ENCODE measurements at places on chromosomes 6 and 20. TPM values are rescaled to one million over a fixed set of nuclear protein-coding genes. Genes with fewer than 3 reads are reported as not detected.

GRCh38 chr6:98929498-98930060, 18.2 kb downstream of the FBXL4 start:
- no peak for DNase-seq
- H3K36me3 ChIP-seq, result peaks cover 3% of the 10 kb centered on the region
- H3K4me1 ChIP-seq, result peaks cover 3% of the 10 kb centered on the region
- no peaks in the 10 kb centered on the region for H3K27me3 ChIP-seq
- no peak overlapping the region for H3K4me3 ChIP-seq

DNA sequence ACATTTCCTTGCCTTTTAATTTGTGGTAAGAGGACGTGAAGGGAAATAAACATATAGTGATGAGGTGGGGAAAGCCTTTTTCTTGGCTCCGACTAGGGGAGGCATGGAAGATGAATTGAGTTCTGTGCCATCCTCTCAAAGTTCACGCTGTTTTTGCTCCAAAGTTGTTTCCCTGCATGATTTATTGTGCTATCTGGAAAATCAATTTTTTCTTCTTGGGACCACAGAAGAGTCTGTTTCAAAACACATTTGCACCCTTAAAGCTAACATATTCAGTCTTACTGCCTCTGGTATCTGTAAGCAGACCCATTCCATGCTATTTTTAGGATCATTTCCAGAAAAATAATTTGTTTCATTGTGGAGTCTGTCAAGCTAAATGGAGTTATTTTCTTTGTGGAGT, 57.6 kb upstream of the KCNG1 start:
- H3K4me3 ChIP-seq, result no peak overlapping the region
- peaks cover 68% of the 10 kb centered on the region for H3K27me3 ChIP-seq
- no peaks in the 10 kb centered on the region for H3K4me1 ChIP-seq
- no peak overlapping the region for H3K27ac ChIP-seq

The HLA-DPB1 gene
- total RNA-seq, result 2.7 TPM

The CD93 gene
- 0.02 TPM for total RNA-seq

The TMEM244 gene
- not detected for total RNA-seq

DNA sequence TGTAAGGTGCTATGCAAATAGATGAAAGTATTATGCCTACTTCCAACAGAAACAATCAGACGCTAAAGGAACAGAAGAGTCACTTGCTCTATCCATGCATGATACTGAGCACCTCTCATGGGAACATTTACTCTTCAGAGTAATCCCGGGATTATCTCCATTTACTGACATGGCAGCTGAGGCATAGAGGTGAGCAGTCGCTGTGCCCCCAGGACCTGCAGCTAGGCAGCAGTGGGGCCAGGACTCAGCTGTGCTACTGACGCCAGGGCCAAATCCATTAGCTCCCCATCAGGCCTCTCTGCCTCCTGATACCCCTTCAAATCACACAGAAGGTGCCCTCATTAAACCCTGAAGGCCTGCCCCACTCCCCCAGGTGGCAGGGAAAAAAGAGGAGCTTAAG, 51.9 kb downstream of the TRAM2 start:
- peaks cover 30% of the 10 kb centered on the region for H3K4me1 ChIP-seq
- H3K36me3 ChIP-seq, result peaks cover 9% of the 10 kb centered on the region
- no peak for DNase-seq
- H3K27me3 ChIP-seq, result no peaks in the 10 kb centered on the region
- H3K27ac ChIP-seq, result no peak overlapping the region

- no peaks in the 10 kb centered on the region for H3K36me3 ChIP-seq
- no peaks in the 10 kb centered on the region for H3K4me1 ChIP-seq
- no peaks in the 10 kb centered on the region for H3K27me3 ChIP-seq
- H3K4me3 ChIP-seq, result no peak overlapping the region
- DNase-seq, result no peak
- H3K27ac ChIP-seq, result no peak overlapping the region
Measured at GRCh38 chr6:170075659-170076223, 215.1 kb downstream of the DLL1 start.

GRCh38 chr6:169363590-169363989, 109.9 kb upstream of the THBS2 start:
- DNase-seq, result peak; percentile 18
- no peaks in the 10 kb centered on the region for H3K36me3 ChIP-seq
- H3K27ac ChIP-seq, result no peak overlapping the region

DNA sequence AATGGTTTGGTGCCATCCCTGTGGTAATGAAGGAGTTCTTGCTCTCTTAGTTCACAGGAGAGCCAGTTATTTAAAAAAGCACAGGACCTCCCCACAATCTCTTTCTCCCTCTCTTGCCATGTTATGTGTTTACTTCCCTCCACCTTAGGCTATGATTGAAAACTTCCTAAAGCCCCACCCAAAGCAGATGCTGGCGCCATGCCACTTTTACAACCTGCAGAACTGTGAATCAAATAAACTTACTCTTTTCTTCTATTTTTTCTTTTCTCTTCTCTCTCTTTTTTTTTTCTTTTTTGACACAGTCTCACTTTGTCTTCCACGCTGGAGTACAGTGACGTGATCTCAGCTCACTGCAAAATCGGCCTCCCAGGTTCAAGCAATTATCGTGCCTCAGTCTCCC, 508.4 kb upstream of the EPHA7 start:
- DNase-seq, result no peak
- H3K36me3 ChIP-seq, result no peaks in the 10 kb centered on the region
- no peak overlapping the region for H3K27ac ChIP-seq

DNA sequence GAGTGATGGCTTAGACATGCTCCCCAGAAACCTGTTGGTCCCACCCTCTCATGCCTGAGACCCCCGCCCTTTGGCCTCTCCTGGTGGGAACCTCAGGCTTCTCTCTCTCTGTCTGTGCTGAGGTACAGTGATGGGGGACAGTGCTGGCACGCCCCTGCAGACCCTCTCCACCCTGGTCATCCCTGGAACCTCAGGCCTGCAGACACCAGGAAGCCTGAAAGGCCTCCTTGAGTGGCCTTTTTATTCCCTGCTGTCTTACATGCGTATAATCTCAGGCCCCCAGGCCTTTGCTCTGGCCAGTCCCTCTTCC, 78.5 kb upstream of the MAFB start:
- no peak overlapping the region for H3K4me3 ChIP-seq
- DNase-seq, result no peak
- no peak overlapping the region for H3K27ac ChIP-seq
- H3K27me3 ChIP-seq, result peaks cover 7% of the 10 kb centered on the region
- no peaks in the 10 kb centered on the region for H3K36me3 ChIP-seq
- no peaks in the 10 kb centered on the region for H3K4me1 ChIP-seq

DNA sequence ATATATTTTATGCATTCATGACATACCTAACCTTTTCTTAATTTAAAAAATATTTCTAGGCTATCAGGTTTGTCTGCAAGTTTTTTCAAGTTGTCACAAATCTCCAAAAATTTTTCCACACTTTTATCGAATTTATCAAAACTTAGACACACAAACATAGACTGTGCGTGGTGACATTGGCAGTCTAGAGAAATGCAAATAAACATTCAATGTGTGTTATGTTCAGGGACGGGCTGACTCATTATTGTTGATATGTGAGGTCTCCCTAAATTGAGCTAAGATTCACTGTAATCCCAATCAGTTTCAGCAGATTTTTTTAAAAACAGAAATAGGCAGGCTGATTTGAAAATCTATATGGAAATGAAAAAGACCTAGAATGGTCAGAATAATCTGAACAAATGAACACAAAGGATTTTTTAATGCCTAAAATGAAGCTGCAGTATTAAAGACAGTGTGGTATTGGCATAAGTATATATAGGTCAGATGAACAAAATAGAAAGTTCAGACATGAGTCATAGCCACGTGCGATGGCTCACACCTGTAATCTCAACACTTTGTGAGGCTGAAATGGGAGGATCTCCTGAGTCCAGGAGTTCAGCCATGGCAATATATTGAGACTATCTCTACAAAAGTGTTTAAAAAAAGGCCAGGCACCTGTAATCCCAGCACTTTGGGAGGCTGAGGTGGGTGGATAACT, 19.2 kb downstream of the BLTP3A start:
- no peak overlapping the region for H3K27ac ChIP-seq
- peaks cover 13% of the 10 kb centered on the region for H3K4me1 ChIP-seq
- no peaks in the 10 kb centered on the region for H3K27me3 ChIP-seq
- no peaks in the 10 kb centered on the region for H3K36me3 ChIP-seq

GRCh38 chr6:170402318-170403040, 95.9 kb downstream of the FAM120B start:
- H3K4me1 ChIP-seq, result peaks cover 39% of the 10 kb centered on the region
- H3K27me3 ChIP-seq, result no peaks in the 10 kb centered on the region
- H3K27ac ChIP-seq, result peak overlapping the region; percentile 98
- H3K4me3 ChIP-seq, result no peak overlapping the region
- DNase-seq, result no peak

DNA sequence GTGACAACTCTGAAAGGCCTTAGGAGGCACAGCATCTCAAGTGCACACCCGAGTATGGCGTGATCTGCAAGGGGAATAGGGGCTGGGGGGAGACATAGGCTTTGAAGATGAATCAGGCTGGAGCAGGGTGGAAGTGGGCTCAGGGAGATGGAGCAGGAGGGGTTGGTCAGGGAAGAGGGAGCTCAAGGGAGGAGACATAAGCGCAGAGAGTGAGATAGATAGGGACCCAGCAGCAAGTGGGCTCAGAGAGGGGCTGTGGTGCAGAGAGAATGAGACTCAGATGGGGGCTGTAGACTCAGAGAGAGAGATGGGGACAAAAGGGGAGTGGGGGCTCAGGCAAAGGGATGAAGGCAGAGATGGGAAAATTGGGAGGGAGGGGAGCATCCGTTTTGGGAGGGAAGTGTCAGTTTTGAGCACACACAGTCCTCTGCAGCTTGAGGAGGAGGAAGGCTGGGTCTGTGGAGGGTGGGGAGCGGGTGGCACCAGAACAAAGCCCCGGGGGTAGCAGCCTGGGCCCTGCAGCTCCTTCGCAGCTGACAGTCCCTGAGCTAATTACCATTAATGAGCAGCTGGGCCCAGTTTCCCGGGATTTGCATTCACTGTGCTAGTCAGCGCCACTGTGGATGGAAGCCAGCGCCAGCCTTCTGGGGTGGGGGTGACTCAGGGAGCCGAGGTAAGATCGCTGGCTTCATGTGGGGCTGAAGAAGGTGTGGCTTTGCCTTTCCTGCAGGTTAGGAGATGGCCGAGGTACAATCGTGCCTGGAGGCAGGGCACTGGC, 18.7 kb downstream of the SRXN1 start:
- no peaks in the 10 kb centered on the region for H3K36me3 ChIP-seq
- H3K4me1 ChIP-seq, result no peaks in the 10 kb centered on the region
- DNase-seq, result no peak
- H3K27ac ChIP-seq, result no peak overlapping the region
- no peak overlapping the region for H3K4me3 ChIP-seq
- peaks cover 4% of the 10 kb centered on the region for H3K27me3 ChIP-seq

- H3K36me3 ChIP-seq, result no peaks in the 10 kb centered on the region
- H3K4me1 ChIP-seq, result no peaks in the 10 kb centered on the region
- H3K27me3 ChIP-seq, result no peaks in the 10 kb centered on the region
- no peak overlapping the region for H3K27ac ChIP-seq
Measured at GRCh38 chr20:29741894-29742698, 1515.4 kb upstream of the DEFB115 start.

DNA sequence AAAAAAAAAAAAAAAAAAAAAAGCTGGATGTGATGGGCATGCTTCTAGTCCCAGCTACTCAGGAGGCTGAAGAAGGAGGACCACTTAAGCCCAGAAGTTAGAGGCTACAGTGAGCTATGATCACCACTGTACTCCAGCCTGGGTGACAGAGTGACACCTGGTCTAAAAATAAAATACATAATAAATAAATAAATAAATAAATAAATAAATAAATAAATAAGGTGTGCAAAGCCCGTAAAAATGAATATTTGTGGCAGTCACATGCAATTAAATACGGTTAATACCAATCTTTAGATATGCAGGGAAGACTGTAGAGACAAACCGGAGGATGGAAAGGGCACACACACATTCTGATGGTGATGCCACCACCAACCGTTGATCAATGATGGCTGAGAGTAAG, 26.2 kb downstream of the IL22RA2 start:
- no peak overlapping the region for H3K4me3 ChIP-seq
- H3K27me3 ChIP-seq, result no peaks in the 10 kb centered on the region
- H3K36me3 ChIP-seq, result no peaks in the 10 kb centered on the region
- DNase-seq, result no peak
- no peaks in the 10 kb centered on the region for H3K4me1 ChIP-seq
- H3K27ac ChIP-seq, result no peak overlapping the region

- H3K4me1 ChIP-seq, result no peaks in the 10 kb centered on the region
- DNase-seq, result no peak
- H3K27me3 ChIP-seq, result no peaks in the 10 kb centered on the region
- no peak overlapping the region for H3K27ac ChIP-seq
- H3K36me3 ChIP-seq, result no peaks in the 10 kb centered on the region
- H3K4me3 ChIP-seq, result no peak overlapping the region
Measured at GRCh38 chr20:12916699-12917098, 92.1 kb upstream of the SPTLC3 start.

DNA sequence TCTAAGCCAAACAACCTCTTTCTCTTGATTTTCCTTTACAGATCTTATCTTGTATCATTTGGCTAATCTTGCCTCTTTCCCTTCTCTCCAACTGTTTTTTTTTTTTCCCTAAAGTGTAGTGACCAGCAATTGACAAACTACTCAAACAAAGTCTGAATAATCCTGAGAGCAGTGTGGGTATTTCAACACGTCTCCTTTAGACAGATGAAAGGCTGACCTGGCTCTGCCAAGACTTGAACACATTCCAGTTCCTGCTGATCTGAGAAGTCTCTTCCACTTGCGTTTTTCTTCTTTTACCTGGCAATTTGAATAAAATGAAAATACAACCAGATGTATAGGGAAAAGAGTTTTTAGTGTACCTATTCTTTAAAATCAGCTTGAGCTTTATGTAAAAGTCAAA, 168.4 kb downstream of the GJA10 start:
- H3K4me3 ChIP-seq, result no peak overlapping the region
- H3K27ac ChIP-seq, result no peak overlapping the region
- no peaks in the 10 kb centered on the region for H3K36me3 ChIP-seq
- no peaks in the 10 kb centered on the region for H3K4me1 ChIP-seq
- DNase-seq, result no peak

The CYP24A1 gene
- total RNA-seq, result 0.73 TPM

The DLL1 gene
- total RNA-seq, result 1.6 TPM

DNA sequence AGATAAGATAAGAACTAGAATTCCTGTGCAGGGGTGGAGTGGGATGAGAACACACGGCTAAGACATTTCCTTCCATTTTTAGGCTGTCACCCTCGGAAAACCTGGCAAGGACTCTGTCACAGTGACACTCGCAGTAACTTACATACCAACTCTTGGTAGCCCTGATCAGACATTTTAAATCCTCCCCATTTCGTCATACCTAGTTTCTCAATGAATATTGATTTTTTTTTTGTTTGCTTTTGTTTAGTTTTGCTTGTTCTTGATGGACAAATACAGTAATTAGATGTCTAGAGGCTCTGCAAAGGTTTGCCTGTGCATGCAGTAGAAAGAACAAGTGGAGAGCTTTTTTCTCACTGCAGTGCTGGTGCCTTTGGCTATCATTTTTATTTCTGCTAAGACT, 213.0 kb upstream of the FAM83B start:
- H3K36me3 ChIP-seq, result no peaks in the 10 kb centered on the region
- no peak overlapping the region for H3K4me3 ChIP-seq
- no peak for DNase-seq

The OOEP gene
- not detected for total RNA-seq
